ENCODE measurements at places on chromosomes 12 and 14.

DNA sequence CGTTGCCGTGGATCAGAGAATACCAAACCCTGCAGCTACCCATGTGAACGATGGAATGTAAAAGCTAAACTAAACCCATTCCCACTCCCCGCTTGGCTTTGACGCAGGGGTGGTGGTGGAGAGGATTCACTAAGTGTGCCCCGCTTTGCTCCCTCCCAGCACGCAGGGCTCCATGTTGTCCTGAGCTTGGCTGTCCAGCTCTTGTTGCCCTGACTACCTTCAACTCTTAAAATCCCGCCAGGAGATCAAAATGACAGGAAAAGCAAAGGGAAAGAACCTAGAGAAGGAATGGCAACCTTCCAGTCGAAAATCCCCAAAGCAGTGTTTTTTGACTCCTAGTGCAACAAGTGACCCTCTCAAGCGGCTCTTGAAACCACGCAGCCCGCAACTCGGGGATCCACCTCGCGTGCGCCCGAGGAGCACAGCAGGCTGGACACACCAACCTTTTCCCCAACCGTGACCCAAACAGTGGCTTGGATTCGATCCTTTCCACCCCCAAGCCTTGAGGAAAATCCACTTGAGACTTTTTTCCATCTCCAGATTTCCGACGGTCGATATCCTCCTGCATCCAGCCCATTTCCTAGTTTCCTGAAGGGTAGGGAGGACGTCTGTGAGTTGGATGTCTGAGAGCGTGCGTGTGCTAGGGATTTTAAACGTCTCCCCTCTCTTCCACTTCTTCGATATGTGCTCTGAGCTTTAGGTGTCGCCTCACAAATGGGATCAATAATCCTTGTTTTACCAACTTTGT, 1.4 kb downstream of the SYT10 start:
- no peak for DNase-seq

DNA sequence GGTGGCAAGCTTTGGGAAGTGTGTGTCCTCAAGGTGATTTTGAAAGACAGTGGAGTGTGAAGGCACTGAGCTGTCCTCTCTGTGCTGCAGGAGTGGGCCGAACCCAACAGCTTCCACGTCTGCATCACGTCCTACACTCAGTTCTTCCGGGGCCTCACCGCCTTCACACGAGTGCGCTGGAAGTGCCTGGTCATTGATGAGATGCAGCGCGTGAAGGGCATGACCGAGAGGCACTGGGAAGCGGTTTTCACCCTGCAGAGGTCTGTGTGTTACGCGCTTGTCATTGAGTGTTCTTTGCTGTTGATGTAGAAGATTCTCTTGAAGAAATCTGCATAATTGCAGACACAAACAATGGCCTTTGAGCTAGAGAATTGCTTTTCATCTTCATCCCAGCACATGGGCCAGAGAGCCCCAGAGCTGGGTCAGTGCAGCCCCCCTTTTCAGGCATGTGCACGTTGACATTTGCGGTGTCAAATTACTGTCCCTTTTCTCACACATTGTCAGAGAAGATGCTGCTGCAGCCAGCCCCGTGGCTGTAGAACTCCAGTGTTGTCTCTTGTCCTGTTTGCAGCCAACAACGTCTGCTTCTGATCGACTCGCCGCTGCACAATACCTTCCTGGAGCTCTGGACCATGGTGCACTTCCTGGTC, 63.3 kb downstream of the EP400 start:
- DNase-seq: no peak

DNA sequence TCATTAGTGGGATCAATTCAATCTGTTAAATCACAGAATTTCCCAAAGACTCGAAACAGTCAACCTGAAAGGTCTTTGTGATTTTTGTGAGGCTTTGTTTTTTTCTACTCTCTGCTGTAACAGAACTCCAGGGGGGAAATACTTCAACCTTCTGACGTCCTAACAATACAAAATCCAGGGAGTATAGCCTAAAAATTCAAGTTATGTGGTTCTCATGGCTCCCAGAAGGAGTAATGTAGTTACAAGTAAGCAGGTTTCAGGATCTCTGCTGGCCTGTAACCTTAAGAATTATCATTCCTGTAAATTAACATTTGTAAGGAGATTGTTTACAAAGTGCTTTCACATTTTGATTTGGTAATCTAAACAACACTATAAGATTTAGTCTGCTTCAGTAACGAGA, 39.9 kb downstream of the VEZT start:
- DNase-seq: peak; percentile 55

DNA sequence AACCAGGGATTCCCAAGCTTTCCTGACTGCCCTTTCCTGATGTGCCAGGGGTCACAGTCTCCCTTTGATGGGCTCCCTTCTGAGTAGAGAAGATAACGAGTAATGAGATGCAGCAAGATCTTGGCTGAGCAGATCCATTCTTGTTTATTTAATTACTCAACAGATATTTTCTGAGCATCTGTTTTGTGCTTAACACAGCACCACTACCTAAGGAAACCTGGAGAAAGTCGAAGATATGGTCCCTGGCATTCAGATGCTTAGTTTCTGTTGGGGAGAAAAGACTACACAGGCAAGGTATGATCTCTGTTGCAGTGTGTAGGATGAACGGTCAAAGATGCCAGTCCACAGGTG, 3.9 kb downstream of the AJUBA start:
- DNase-seq: no peak

- DNase-seq: no peak
These were observed 667 bp upstream of the ITFG2 start for GRCh38 chr12:2811801-2812200.

- DNase-seq: peak; percentile 4
These were observed 601.8 kb upstream of the ATXN7L3B start for GRCh38 chr12:73935817-73936216.

DNA sequence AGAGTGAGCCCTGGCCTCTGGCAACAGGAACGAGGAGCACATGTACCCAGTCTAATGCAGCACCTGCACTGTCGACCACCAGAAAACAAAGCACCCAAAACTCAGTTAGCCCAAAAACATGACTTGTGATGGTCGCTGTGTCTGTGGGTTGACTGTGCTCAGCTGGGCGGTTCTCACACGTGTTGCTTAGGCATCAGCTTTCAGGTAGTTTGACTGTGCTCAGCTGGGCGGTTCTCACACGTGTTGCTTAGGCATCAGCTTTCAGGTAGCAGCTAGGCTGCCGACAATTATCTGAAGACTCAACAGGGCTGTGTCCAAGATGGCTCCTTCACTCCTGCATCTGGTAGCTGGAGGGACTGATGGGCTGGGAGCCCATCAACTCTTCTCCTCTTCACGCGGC, 1.2 kb upstream of the LRCOL1 start:
- no peak for DNase-seq

- DNase-seq: peak; percentile 77
These were observed 6.2 kb downstream of the FOXJ2 start for GRCh38 chr12:8038659-8039114.

DNA sequence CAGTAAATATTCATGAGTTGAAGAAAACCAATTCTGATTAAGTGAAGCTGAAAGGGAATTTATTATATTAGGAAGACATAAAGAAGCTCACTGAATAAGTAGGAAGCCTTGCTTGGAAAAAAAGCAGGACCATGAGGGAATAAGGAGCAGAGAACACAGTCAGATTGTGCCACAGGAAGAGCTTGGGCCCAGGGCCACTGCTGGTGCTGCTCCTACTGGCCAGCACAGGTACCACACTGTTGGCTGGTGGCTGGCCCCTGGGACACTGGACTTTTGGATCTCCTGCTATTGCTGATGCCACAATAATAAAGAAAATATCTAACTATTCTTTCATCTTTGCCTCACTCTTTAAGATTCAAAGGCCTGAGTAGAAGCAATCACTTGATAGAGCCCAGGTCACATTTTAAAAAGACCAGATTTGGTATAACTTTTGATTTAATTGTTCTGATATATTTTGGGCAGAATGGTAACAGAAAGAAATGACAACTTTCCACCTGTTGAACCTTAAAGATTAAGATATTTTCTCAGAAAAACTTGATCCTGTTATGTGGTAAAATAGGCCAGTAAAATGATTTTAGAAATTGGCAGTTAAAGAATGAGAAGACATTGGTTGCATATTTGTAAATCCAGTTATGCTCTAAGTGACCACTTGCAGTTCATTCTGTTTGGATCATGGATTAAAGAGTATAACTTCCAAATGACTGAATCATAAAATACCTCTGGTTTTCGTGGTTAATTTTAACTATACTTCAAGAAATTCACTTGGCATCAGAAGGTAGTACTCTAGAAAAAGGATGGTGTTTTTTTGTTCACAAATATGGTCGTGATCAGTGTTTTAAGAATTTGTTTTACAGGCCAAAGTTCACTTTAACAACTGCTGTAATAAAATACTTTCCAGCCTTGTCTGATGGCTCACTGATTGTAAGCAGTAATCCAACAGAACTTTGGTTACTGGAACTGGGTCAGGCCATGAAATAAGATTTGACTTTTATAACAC, 68.3 kb downstream of the DERA start:
- DNase-seq: peak; percentile 86

- no peak for DNase-seq
These were observed 180.9 kb downstream of the RAD51B start for GRCh38 chr14:68000511-68000910.

DNA sequence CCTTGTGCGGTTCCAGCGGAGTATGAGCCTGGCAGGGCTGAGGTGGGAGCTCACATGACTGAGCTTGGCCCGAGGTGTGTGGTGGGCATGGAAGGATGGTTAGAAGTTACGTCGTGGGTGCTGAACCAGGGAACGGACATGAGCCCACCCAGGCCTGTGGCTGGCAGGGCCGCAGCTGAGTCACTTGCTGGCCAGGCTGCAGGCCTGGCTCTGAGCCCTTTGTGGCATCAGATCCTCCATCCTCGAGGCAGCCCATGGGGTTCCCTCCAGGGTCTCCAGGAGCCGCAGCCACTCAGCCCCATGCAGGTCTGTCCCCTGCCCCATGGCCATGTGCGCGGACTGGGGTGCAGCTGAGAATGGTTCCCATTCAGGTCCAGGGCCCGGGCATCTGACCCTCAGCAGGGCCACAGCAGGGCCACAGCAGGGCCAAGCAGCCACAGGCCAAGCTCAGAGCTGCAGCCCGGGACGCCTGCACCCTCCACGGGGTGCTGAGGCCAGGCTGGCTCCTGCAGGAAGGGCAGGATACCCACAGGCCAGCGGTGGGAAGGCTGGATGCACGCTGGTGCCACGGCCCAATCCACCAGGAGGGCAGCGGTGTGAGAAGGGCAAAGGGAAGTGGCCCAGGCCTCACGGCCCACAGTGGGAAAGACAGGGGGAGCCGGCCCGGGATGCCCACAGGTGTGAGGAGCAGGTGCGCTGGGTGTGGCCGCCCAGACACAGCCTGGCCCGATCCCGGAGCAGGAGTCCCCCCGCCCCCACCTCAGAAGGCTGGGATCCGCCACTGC, 26.3 kb upstream of the ULK1 start:
- DNase-seq: peak; percentile 80

- DNase-seq: no peak
These were observed 280.6 kb upstream of the SFSWAP start for GRCh38 chr12:131430158-131430742.

GRCh38 chr14:96082420-96083300, 43.5 kb downstream of the C14orf132 start:
- DNase-seq: no peak

GRCh38 chr12:107921062-107921461, 146.6 kb downstream of the ASCL4 start:
- DNase-seq: no peak

- peak; percentile 8 for DNase-seq
These were observed 750 bp downstream of the CS start for GRCh38 chr12:56299308-56299852.

- peak; percentile 48 for DNase-seq
These were observed 172.8 kb upstream of the KITLG start for GRCh38 chr12:88753066-88753465.

DNA sequence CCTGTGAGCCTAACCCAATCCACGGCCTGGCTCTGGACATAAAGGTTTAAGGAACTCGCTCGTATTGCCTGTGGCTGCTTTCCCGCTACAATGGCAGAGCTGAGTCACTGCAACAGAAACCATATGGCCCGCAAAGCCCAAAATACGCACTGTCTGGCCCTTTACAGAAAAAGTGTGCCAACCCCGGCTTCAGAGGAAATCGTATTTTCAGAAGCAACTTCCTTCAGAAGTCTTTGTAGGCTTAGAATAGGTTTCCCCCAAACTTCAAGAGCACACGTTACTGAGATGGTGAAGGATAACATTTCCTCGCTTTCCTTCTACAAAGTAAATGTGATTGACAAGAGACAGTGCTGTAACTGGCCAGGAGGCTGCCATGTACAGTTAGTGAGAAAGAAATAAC, 34.8 kb upstream of the TESC start:
- DNase-seq: no peak

GRCh38 chr12:110180591-110181005, 56.4 kb downstream of the IFT81 start:
- no peak for DNase-seq

- DNase-seq: no peak
These were observed 54.9 kb downstream of the SRGAP1 start for GRCh38 chr12:63899396-63899795.

- DNase-seq: no peak
These were observed 10.1 kb upstream of the SLC11A2 start for GRCh38 chr12:51036279-51036678.

DNA sequence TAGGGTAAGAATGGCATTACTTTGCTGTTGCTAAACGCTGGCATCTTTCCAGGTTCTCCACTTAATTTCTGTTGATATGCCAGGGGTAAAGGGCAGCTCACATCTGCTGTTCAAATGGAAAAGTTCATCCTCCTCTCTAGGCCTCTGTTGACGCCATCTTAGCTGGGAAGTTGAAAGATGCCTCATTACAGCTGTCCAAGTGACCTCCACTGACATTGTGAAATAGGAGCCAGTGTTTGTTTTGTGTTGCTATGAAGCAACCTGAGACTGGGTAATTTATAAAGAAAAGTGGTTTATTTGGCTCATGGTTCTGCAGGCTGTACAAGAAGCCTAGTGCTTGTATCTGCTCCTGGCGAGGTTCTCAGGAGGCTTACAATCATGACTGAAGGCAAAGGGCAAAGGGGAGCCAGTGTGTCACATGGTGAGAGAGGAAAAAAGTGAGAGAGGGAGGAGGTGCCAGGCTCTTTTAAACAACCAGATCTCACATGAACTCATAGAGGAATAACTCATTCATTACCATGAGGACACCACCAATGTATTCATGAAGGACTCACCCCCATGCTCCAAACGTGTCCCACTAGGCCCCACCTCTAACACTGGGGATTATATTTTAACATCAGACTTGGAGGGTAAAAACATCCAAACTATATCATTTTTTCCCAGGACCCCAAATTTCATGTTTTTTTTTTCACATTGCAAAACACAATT, 3.2 kb upstream of the ADAM21 start:
- no peak for DNase-seq

DNA sequence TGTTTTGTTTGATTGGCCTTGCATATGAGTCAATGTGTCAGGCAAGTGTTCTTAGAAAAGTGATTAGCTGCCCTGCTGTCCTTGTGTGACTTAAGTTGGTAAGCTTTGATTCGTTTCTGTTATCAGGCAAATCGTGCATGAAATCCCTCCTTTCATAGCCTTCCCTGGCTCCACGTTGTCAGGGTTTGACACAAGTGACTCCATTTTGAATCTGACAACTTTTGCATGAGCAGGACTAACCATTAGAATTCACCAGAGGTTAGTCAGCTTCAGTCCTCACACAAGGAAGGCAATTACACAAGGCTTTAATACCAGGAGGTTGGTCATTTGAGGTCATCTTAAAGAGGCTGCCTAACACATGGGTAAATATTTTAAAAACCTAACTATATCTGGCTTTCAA, 68.2 kb downstream of the GPATCH2L start:
- no peak for DNase-seq
